ENCODE measurements at places on chromosomes 16 and 17. TPM values are rescaled to one million over a fixed set of nuclear protein-coding genes. Genes with fewer than 3 reads are reported as not detected.

LCAT gene
- 46.2 TPM for total RNA-seq

MYH13 gene
- not detected for total RNA-seq

CA5A gene
- not detected for total RNA-seq

LLGL2 gene
- total RNA-seq, result 11.0 TPM

FAM117A gene
- 19.0 TPM for total RNA-seq

CA7 gene
- total RNA-seq, result not detected

TBC1D3 gene
- not detected for total RNA-seq

PLA2G10 gene
- total RNA-seq, result not detected

CEP295NL gene
- 16.7 TPM for total RNA-seq

PRR35 gene
- total RNA-seq, result not detected

PRSS36 gene
- 4.3 TPM for total RNA-seq

OTOP2 gene
- not detected for total RNA-seq

SECTM1 gene
- total RNA-seq, result 22.2 TPM

GCGR gene
- 7.8 TPM for total RNA-seq

GUCY2D gene
- total RNA-seq, result not detected

CD300E gene
- 3.8 TPM for total RNA-seq

ZACN gene
- total RNA-seq, result not detected

ANKS4B gene
- not detected for total RNA-seq

GNAO1 gene
- total RNA-seq, result 7.9 TPM

HOXB6 gene
- total RNA-seq, result 6.3 TPM

TMEM238L gene
- not detected for total RNA-seq

GGT6 gene
- not detected for total RNA-seq

APOBR gene
- total RNA-seq, result 2.9 TPM

IL34 gene
- 64.0 TPM for total RNA-seq

MAF gene
- 168 TPM for total RNA-seq

SLC38A8 gene
- not detected for total RNA-seq

IFT20 gene
- total RNA-seq, result 36.3 TPM

ALOX15 gene
- total RNA-seq, result 0.45 TPM

GP2 gene
- total RNA-seq, result 2.8 TPM

ATP1B2 gene
- total RNA-seq, result 14.3 TPM

ADGRG1 gene
- 47.4 TPM for total RNA-seq

PPL gene
- total RNA-seq, result 85.1 TPM

TBKBP1 gene
- total RNA-seq, result 19.9 TPM

CACNG1 gene
- not detected for total RNA-seq

ZG16B gene
- not detected for total RNA-seq

CLEC10A gene
- total RNA-seq, result 14.7 TPM

NRN1L gene
- 1.6 TPM for total RNA-seq

CLDN6 gene
- not detected for total RNA-seq

YPEL2 gene
- 55.1 TPM for total RNA-seq

NOD2 gene
- 4.3 TPM for total RNA-seq

RNF166 gene
- total RNA-seq, result 28.6 TPM

SLC5A10 gene
- not detected for total RNA-seq

TAC4 gene
- not detected for total RNA-seq

SLC16A6 gene
- total RNA-seq, result 1.1 TPM

C1QTNF1 gene
- 22.6 TPM for total RNA-seq

HBQ1 gene
- 3.2 TPM for total RNA-seq

HYDIN gene
- 3.4 TPM for total RNA-seq

PLCD3 gene
- 79.4 TPM for total RNA-seq
